Upper lobe of right lung (tissue), 1 donor: ENCODE measurements at places on chromosomes 16 and 17. TPM values are rescaled to one million over a fixed set of nuclear protein-coding genes. Genes with fewer than 3 reads are reported as not detected.

The YBX2 gene
- total RNA-seq: not detected

The SPNS2 gene
- 67.0 TPM for total RNA-seq

The ZNF18 gene
- 5.2 TPM for total RNA-seq

The SLFN14 gene
- not detected for total RNA-seq

The LSM12 gene
- total RNA-seq: 39.8 TPM

The PDE6G gene
- 1.0 TPM for total RNA-seq
